T-helper 1 cell (primary cell): ENCODE measurements at places on chromosomes 2 and 18.

- DNase-seq: no peak
These were observed 91.0 kb upstream of the CCBE1 start for GRCh38 chr18:59787998-59788790.

- peak; percentile 14 for DNase-seq
These were observed 756 bp downstream of the ABI2 start for GRCh38 chr2:203328760-203329540.

DNA sequence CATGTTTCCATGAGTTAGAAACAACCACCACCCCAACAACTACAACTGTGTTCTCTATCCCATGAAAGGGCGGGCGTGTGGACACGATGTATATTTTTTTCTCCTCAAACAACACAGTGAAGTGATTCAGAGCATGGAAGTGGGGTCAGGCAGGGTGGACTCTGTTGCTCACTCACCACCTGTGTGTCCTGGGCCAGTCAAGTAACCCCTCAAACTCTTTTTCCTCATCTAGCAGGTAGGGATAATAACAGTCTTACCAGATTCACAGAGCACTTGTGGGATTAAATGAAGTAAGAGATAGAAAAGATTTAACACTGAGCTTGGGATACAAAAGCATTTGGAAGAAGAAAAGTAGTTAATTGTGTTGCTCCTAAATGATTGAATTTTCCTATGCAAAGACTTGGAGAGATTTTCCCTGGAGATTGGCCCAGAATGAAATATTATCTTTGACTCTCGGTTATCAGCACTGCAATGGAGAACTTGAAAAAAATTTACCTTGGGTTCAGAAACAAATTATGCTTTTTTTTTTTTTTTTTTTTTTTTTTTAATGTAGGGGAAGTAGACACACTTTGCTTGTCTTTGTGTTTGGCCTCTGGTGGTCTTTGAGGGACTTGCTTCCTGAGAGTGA, 161.9 kb upstream of the EPAS1 start:
- DNase-seq: no peak

GRCh38 chr2:131152074-131152473, 46.9 kb downstream of the PLEKHB2 start:
- no peak for DNase-seq

DNA sequence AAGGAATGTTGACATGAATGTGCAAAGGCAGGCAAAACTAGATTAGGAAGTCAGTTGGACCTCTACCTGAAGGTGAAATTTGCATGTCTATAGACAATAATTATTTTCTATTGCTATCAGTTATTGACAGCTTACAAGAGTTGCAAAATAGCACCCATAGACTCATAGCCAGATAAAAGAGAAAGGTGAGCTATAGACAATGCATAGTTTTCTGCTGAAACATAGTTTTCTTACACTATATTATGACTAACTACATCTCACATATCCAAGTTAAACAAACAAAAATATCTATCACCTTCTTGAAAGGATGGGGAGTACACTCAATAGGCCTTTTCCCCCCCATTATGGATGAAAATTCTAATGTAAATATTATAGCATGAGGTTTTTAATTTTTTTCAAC, 305.0 kb downstream of the PTH2R start:
- DNase-seq: no peak

DNA sequence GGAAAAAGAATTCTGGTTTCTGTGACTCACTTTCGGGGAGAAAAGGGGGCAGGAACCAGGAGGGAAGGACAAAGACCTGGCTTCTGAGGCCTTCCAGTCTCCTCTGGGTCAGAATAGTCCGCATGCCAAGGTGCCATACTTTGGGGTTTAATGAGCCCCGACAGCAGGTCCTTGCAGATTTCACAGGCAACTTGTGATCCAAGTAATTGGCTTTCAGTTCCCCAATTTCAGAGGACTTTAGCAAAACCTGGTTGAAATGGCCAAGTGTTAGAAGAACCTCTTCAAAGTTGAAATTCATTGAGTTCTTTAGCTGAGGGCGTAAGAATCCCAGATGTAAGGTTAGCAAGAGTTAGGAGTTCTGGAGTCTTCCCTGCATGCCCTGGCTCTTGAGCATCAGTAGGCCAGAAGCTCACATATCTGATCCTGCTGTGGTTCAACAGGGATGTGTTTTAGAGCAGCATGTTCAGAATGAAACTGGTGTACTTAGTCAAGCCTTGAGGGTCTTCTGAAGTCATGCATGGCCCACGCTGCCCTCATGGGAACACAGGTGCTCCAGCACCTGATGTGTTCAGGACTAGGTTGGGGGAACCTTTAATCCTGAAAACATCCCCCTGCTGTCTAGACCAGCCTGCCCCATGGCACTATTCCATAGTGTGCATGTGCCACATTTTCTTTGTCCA, 143.0 kb downstream of the NUP35 start:
- DNase-seq: no peak

GRCh38 chr18:50472941-50473340, 86.9 kb upstream of the MAPK4 start:
- no peak for DNase-seq

DNA sequence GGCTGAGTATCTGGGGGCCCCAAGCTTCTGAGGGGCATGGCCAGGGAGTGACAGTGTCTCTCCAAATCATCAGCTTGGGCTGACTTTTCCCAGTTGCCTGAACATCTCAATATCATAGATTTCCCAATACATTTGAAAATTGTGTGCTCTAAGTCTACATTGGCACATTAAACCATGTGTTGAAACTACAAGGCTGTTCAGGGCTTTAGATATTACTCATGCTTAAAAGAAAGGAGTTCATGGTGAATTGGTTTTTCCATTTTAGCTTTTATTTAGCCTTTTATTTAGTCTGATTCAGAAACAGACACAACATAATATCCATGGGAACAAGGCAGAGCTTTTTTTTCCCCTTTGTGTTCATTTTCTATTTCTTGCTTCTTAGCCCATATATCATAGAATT, 49.9 kb upstream of the GALR1 start:
- DNase-seq: no peak

DNA sequence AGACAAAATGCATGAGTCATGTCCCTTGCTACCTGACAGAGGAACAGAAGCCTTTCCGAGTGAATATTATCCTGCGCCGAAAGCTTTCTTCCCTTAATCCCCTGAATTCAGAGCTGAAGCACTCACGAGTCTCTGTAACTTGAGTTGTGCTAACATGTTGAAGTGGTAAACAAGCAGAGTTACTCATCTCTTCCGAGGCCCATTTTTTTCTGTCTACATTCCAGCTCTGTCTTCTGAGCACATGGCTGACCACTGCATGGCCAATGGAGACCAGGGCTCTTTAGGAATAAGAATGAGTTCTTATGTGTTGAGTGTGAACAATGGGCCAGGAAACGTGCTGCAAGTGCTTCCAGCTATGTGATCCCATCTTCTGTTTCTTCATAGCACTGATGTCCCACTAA, 73.1 kb upstream of the PID1 start:
- DNase-seq: no peak

DNA sequence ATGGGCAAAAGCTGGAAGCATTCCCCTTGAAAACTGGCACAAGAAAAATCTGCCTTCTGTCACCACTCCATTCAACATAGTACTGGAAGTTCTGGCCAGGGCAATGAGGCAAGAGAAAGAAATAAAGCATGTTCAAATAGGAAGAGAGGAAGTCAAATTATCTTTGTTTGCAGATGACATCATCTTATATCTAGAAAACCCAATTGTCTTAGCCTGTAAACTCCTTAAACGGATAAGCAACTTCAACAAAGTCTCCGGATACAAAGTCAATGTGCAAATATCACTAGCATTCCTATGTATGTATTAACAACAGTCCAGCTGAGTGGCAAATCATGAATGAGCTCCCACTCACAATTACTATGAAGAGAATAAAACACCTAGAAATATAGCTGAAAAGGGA, 1579.3 kb downstream of the SUCLG1 start:
- no peak for DNase-seq

DNA sequence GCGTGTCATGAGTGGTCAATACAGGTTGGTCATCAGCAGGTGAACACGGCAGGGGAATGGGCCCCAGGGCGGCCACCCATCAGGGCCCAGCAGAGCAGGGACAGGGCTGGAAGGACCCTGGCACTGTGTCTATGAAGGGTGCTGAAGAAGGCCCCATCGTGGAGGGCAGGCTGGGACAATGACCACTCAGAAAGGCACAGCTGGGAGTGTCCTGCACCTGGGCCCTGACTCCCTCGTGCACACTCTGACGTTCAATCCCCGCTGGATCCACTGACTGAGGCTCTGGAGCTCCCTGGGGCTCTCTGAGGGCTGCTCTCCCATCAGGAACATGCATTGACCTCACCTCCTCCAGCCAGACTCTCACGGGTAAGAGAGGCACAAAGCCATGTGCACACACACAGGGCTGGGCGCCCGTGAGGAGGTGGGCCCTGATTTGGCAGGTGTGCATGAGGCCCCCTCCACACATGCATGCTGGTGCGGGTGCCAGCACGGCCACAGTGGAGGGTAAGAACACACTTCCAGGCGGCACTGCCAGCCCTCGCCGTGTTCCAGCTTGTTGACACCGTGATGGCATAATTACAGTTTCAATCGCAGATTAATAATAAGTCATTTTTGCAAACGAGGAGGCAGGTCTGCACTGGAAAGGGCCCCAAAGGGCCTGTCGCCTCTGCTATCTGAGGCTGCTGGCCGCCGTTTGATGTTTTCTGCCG, 58.5 kb downstream of the SMAD7 start:
- no peak for DNase-seq

GRCh38 chr2:169999054-169999453, 171.8 kb downstream of the UBR3 start:
- no peak for DNase-seq

DNA sequence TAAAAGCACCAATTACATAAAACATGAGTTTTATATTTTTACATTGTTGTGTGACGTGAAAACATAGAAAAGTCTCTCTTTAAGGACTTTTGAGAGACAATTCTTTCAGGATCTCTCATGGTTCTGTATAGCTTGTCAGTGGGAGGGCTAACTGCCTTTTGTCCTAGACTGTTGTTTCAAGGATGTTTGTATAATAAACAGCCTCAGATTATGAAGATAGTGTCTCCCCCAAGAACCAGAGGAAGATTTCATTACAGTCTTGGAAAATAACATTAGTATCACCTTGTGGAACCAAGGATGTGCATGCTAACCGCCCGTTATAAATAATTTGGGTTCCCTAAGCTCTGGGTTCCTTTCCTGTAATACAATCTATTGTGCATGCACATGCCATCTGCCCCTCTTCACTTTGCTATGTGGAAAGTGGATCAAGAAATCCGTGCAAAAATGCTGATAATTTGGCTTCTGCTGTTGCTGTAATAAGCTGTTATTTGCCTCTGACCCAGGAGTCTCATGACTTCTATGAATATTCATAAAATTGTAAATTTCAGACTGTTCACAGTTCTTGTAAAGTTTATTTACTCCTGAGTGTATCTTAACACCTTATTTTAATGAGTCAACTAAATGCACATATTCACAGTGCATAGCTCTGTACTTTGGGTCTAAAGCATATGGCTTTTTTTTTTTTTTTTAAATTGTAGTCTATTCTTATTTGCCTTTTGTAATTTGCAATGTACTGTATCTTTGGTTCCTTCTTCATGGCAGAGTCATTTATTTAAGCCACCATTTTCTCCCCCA, 265.5 kb downstream of the PTH2R start:
- no peak for DNase-seq

DNA sequence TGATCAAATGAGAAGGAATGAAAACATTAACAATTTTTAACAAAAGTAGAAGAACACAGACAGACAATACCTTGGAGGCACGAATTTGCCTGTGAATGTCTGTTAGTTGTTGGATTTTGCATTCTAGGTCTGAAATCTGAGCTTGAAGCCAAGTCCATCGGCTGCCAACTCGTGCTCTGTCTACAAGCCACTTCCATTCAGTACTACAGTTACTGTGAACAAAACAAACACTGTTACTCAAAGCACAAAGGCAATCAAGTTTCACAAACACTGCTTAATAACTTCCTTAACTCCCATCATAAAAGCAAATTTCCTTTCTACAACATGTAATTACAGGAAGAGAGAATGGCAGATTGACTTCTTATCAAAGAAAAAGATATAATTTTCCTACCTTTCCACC, 42.2 kb downstream of the KANSL1L start:
- no peak for DNase-seq

DNA sequence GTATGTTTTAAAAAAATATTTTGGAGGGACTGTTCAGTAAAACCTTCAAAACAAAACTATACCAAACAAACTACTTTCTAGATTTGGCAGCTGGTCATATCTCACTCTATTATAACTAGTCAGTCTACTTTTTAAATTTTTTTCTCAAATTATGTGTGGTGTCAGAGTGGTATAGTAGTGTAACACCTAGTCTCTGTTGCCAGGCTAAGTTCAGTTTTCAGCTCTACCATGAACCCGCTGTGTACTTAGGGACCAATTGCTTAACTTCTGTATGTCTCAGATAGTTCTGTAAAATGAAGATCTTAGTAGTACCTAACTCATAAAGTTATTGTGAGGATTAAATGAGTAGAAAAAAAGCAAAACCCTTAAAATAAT, 54.3 kb downstream of the GPD2 start:
- no peak for DNase-seq

DNA sequence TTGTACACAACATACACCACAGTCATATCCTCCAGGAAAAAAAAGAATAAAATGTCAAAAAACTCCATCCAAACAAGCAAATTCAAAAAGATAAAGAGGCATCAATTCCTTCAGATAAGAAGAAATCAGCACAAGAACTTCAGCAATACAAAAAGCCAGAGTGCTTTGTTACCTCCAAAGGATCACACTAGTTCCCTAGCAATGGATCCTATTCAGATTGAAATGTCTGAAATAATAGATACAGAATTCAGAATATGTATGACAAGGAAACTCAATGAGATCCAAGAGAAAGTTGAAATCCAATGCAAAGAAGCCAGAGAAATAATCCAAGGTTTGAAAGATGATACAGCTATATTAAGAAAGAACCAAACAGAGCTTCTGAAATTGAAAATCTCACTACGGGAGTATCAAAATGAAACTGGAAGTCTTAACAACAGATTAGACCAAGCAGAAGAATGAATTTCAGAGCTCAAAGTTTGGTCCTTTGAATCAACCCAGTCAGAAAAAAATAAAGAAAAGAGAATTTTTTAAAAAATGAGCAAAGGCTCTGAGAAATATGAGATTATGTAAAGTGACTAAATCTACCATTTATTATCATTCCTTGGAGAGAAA, 80.6 kb downstream of the TRABD2A start:
- DNase-seq: no peak

GRCh38 chr2:215985257-215985656, 28.1 kb downstream of the MREG start:
- DNase-seq: no peak

DNA sequence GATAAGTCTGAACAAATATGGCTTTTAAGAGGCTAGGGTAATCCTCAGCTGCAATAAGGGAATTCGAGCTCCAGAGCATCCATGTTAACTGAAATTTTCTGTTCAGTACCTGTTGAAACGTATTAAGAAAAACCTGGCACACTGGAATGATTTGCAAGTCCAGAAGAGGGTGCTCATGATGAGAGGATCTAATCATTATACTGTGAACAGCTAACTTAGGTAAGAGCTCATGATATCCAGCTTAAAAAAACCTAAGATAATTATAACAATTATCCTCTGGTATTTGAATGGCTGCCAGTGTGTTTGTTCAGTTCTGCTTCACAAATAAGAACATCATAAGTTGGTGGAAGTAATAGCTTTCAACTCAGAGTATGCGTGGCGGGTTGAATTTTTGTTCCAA, 1118.3 kb upstream of the DDX18 start:
- no peak for DNase-seq
